ENCODE measurements at places on chromosomes 6 and 20. TPM values are rescaled to one million over a fixed set of nuclear protein-coding genes. Genes with fewer than 3 reads are reported as not detected.

DNA sequence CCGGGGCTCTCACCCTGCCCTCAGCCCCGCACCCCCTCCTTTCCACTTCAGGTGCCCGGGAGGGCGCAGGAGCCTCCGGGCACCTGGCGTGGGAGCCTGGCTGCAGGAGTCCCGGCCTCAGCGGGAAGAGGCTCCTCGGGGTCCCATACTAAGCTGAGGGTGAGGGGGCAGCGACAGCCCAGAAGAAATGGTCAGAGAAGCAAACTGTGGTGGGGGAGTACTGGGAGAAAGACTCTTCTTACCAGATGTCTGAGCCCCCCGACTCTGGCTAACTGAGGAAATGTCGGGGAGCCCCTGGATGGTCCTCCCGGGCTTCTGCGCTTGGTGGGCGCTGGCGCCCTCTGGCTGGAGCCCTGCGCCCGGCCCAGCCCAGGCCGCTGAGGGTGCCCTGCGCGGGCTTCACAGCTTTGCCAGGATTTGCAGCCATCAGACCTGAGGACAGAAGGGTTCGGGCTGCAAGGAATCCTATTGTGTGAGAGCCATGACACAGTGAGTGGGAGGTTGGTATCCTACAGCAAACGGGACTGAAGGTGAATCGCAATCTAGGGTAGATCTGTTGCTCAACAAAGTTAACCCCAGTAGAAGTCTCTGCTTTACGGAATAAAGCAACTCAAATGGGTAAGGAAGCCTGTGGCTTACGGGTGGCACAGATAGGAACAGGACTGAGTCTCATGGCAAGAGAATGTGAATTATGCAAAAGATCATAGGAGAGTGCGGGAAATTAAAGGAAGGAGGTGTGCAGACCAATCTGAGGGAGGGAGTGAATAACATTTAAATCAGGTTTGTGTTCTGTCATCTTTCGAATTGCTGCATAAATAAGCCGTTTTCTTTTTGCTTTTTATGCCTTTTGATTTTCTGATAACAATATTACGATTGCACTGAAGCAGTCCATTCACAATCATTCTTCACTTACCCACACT lies 639 bp upstream of the RCAN2 start:
- no peak for DNase-seq

DNA sequence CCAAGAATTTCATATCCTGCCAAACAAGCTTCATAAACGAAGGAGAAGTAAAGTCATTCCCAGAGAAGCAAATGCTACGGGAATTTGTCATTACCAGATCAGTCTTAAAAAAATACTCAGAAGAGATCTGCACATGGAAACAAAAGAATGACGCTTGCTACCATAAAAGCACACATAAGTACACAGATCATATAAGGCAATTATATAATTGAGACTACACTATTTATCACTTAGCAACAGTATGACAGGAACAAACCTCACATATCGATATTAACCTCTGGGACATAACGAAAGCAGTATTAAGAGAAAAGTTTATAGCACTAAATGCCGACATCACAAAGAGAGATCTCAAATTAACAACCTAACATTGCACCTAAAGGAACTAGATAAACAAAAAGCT lies 67.6 kb upstream of the TMEM200A start:
- no peak for DNase-seq

The BPIFA1 gene
- total RNA-seq, result not detected

- DNase-seq, result no peak
Observed at GRCh38 chr20:35597186-35597585, 18.4 kb upstream of the SPAG4 start.

All from activated CD4-positive, alpha-beta memory T cell treated with anti-CD3 and anti-CD28 coated beads, Interleukin-2, amount 10 ng/mL, durations not matched to agents 7 days and 5 days (primary cell).